ENCODE measurements at places on chromosomes 16 and 17. TPM values are rescaled to one million over a fixed set of nuclear protein-coding genes. Genes with fewer than 3 reads are reported as not detected.

NUPR1 gene
- 0.16 TPM for total RNA-seq

TMEM100 gene
- total RNA-seq = 3.3 TPM

NHLRC4 gene
- 0.31 TPM for total RNA-seq

- peak; percentile 56 for DNase-seq
Measured at GRCh38 chr17:4948931-4949320, 596 bp upstream of the PFN1 start.

GRCh38 chr17:81385320-81386111 lies 9.7 kb upstream of the BAHCC1 start:
- peak; percentile 94 for DNase-seq

GRCh38 chr17:17512866-17513265 lies 16.7 kb upstream of the RASD1 start:
- DNase-seq = no peak

DNA sequence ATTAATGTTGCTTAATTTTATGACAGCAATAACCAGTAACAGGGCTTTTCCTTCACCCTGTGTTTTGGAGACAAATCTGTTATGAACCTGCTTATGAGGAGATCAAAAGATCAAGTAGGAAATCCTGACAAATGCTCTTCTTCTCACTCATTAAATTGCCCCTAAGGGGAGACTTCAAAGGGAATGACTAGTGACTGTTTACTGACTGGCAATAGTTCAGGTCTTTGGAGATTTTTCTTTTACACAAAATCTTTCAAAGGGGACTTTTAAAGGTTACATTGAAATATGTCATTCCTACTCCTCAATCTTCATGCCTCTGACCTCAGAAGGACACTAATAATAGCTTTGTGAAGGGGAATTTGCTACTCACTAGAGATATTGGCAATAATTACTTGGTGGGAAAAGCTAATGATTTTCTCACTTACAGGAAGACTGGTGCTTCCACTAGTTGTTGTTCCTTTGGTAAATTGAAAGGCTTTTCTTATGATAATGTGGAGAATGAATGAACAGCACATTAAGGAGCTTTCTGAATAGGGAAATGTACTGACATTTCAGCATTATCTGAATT lies 292.9 kb upstream of the CA10 start:
- no peak for DNase-seq

- DNase-seq = no peak
Measured at GRCh38 chr16:20347666-20348364, 4.7 kb downstream of the UMOD start.

DNA sequence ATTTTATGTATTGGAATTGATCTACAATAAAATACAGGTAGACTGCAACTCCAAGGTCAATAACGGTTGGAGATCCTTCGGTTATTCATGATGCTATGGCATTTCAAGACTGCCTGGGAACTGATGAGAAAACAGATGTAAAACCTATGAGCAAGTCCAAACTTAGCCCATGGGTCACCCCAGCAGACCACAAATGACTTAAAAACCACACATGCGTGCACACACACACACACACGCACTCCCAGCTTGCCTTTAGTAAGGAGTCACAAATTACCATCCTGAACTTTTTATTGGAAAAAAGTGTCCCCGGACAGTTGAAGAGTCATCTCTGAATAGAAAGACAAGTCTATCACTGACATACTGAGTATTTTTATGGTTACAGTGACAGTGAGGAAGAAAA lies 26.7 kb downstream of the TRIM25 start:
- no peak for DNase-seq

GRCh38 chr16:18037051-18037450 lies 299.5 kb downstream of the NPIPA8 start:
- no peak for DNase-seq

GRCh38 chr17:48254896-48255295 lies 147.3 kb downstream of the SNX11 start:
- no peak for DNase-seq

Data from occipital lobe (tissue), 3 donors.